Calu3 (cell line): ENCODE measurements at places on chromosomes 4 and X. TPM values are rescaled to one million over a fixed set of nuclear protein-coding genes. Genes with fewer than 3 reads are reported as not detected.

The OPN1MW gene
- not detected in 2 replicates for total RNA-seq

The SSX1 gene
- not detected in 2 replicates for total RNA-seq

The NAT8L gene
- 0.83 and 1.3 TPM in 2 replicates for total RNA-seq

The NRK gene
- not detected in 2 replicates for total RNA-seq

The CENPI gene
- 26.1 and 28.1 TPM in 2 replicates for total RNA-seq

GRCh38 chr4:176261481-176261880, 7.5 kb downstream of the ASB5 start:
- no peaks in the 10 kb centered on the region for H3K36me3 ChIP-seq
- no peak overlapping the region for H3K4me3 ChIP-seq
- no peak overlapping the region for H3K27ac ChIP-seq
- no peak for DNase-seq
- no peaks in the 10 kb centered on the region for H3K27me3 ChIP-seq

- DNase-seq, result peak; percentile 35
- H3K36me3 ChIP-seq, result no peaks in the 10 kb centered on the region
- no peak overlapping the region for H3K4me3 ChIP-seq
- H3K4me1 ChIP-seq, result peaks cover 20% of the 10 kb centered on the region
- H3K27ac ChIP-seq, result no peak overlapping the region
Measured at GRCh38 chr4:92104506-92104905, 199.3 kb upstream of the GRID2 start.

- H3K4me1 ChIP-seq, result peaks cover 9% of the 10 kb centered on the region
- H3K27me3 ChIP-seq, result peaks cover 12% of the 10 kb centered on the region
- H3K27ac ChIP-seq, result no peak overlapping the region
- no peak for DNase-seq
Measured at GRCh38 chr4:88162626-88163025, 4.2 kb upstream of the ABCG2 start.

DNA sequence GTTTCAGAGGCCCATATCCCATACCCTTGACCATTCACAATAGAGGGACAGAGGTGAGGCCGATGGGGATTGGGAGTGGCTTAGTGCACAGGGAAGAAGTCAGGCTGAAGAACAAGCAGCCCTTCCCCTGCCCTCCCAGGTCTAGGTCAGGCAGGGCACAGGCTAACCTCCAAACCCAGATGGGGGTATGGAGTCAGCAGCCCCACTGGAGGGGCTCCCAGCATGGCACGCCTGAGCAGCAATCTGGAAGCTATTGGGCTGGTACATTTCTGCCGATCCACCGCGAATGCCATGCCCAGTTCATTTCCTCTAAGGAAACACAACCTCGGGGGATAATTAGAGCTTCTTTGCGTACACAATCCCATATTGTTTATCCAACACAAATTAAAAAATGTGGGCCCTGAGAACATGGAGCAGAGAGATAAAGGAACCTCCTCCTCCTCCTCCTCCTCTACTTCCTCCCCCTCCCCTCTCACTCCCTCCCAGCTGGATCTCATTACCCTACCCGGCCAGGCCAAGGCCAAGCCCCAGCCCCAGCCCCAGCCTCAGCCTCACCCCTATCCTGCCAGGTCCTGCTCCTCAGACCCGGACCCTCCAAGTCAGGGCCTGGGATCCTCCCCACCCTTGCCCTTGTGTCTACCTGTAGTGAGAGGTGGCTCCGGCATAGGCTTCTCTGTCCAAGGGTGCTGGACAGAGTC, 83.0 kb downstream of the PJA1 start:
- H3K27ac ChIP-seq, result no peak overlapping the region
- DNase-seq, result no peak
- peaks cover 61% of the 10 kb centered on the region for H3K27me3 ChIP-seq
- H3K4me3 ChIP-seq, result no peak overlapping the region

DNA sequence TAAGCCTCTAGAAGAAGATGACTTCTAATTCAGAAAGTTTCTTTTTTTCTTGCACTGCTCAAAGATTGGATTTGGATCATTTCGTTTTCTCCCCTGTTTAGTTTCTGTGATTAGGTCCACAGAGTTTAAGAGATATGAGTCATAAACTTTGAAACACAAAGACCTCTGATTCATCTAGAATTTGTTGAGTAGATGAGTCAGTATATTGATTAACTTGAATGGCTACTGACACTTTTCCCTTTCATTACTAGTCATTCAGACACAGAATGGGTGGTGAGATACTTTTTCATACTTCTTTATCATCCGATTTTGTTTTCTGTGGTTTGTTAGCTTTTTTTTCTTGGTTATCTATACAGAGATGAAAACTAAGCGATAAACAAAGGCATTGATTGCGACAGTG, 34.1 kb upstream of the AFF2 start:
- peaks cover 9% of the 10 kb centered on the region for H3K4me1 ChIP-seq
- H3K36me3 ChIP-seq, result no peaks in the 10 kb centered on the region

- peaks cover 40% of the 10 kb centered on the region for H3K4me1 ChIP-seq
- no peak overlapping the region for H3K27ac ChIP-seq
- DNase-seq, result no peak
- H3K36me3 ChIP-seq, result no peaks in the 10 kb centered on the region
Measured at GRCh38 chr4:151202851-151203455, 74.0 kb upstream of the PRSS48 start.

DNA sequence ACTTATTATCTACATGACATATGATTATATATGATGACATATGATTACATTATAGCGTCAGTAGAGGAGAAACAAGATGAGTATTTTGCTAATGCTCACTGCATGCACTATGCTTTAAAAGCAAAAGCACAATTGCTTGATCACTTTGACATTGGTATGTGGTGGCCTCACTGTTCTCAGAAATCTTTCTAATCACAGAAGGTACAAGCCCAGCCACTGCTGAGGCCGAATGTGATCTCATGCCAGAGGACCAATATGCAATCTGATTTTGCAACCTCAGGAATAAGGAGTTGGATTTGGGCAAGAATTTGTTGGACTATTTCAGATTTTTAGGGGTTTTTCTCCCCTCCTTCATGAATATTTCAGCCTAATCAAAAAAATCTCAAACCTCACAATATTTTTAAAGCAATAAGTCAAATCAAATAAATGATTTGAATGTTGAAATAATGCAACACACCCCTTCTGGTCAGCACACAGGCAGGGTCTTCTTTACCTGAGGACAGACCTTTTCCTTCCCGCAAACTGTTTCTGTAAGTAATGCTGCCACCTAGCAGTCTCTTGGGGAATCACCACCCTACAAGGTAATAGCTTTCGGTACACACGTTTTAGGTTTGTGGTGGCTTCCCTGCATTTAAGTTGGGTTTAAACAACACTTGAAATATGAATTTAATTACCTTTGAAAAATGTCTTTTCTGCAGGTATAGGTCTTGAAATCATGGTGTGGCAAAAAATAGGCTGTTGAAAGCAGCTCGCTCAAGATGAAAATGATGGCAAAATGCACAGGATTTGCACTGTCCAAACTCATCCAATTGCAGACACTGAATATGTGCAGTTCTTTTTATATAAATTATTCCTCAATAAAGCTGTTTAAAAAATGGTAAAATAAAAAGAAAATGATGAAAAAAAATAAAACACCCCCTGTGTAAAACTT, 4.8 kb upstream of the CXCL13 start:
- H3K4me3 ChIP-seq, result no peak overlapping the region
- no peaks in the 10 kb centered on the region for H3K27me3 ChIP-seq
- peaks cover 8% of the 10 kb centered on the region for H3K4me1 ChIP-seq
- H3K36me3 ChIP-seq, result peaks cover 4% of the 10 kb centered on the region
- peak; percentile 38 for DNase-seq
- H3K27ac ChIP-seq, result no peak overlapping the region

DNA sequence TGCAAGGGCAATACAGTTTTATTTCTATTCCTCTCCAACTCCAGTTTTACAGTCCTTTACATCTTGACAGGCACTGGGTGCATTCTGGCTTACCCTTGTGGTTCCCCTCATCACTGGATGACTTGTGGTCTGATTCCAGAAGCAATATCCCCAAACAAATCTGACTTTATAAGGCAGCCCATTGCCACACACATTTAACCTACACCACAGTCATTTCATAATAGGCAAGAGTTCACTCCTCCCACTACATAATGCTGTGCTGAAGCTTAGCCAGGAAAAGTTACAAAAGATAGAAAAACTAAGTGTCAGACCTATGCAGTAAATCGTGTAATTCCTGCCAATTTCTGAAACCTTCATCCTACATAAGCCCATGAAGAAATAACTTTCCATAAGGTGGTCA, 82.9 kb upstream of the MID1IP1 start:
- no peak overlapping the region for H3K4me3 ChIP-seq
- no peak overlapping the region for H3K27ac ChIP-seq
- no peaks in the 10 kb centered on the region for H3K27me3 ChIP-seq
- no peaks in the 10 kb centered on the region for H3K36me3 ChIP-seq
- no peak for DNase-seq
- no peaks in the 10 kb centered on the region for H3K4me1 ChIP-seq
